ENCODE measurements at places on chromosomes 2 and 18. TPM values are rescaled to one million over a fixed set of nuclear protein-coding genes. Genes with fewer than 3 reads are reported as not detected.

ESPNL gene
- total RNA-seq: 0.24 TPM

MOGAT1 gene
- total RNA-seq: not detected

KLF7 gene
- 64.5 TPM for total RNA-seq

MROH2A gene
- total RNA-seq: not detected

IL1A gene
- not detected for total RNA-seq

CCDC93 gene
- 24.7 TPM for total RNA-seq

SULT1C2 gene
- total RNA-seq: not detected

LYG2 gene
- total RNA-seq: not detected

MC4R gene
- not detected for total RNA-seq

SOX11 gene
- not detected for total RNA-seq

SP140 gene
- 2.3 TPM for total RNA-seq

IL36B gene
- not detected for total RNA-seq

OR6B2 gene
- not detected for total RNA-seq

CMPK2 gene
- total RNA-seq: 4.9 TPM

RBMS1 gene
- 125 TPM for total RNA-seq

REG3G gene
- total RNA-seq: 0.52 TPM

GRP gene
- not detected for total RNA-seq

GDF7 gene
- total RNA-seq: 3.6 TPM

CXCR1 gene
- total RNA-seq: 2.5 TPM

DSG4 gene
- not detected for total RNA-seq

STAM2 gene
- total RNA-seq: 50.8 TPM

EEF1B2 gene
- total RNA-seq: 393 TPM

ATP6V1B1 gene
- total RNA-seq: 1.4 TPM

NOL4 gene
- total RNA-seq: 0.38 TPM

HOXD11 gene
- total RNA-seq: 5.3 TPM

FSIP2 gene
- 1.3 TPM for total RNA-seq

SPIRE1 gene
- 47.8 TPM for total RNA-seq

All from posterior vena cava (tissue), 2 donors.